ENCODE measurements at places on chromosomes 1 and 21. TPM values are rescaled to one million over a fixed set of nuclear protein-coding genes. Genes with fewer than 3 reads are reported as not detected.

Gene LRRC8B
- 4.6 TPM for total RNA-seq

Gene NUP210L
- total RNA-seq: not detected

Gene CDCA8
- total RNA-seq: 45.2 TPM

Gene PM20D1
- not detected for total RNA-seq

Gene KRTAP11-1
- total RNA-seq: not detected

Gene RPE65
- total RNA-seq: not detected

Gene SPATA21
- total RNA-seq: not detected

Gene PLD5
- total RNA-seq: under 0.01 TPM

Gene TFF3
- not detected for total RNA-seq

Gene OLFML3
- 48.5 TPM for total RNA-seq

Gene STUM
- not detected for total RNA-seq
